A549 treated with ZK216348 at 1 μM for 4 hours (cell line): ENCODE measurements at places on chromosomes 2 and 18. TPM values are rescaled to one million over a fixed set of nuclear protein-coding genes. Genes with fewer than 3 reads are reported as not detected.

The ELAC1 gene
- total RNA-seq, result 3.7 to 5.8 TPM (median 4.5 TPM) in 5 replicates

The SCYGR8 gene
- not detected in 5 replicates for total RNA-seq

The MARCHF4 gene
- total RNA-seq, result 30.1 to 45.6 TPM (median 35.6 TPM) in 5 replicates

The DES gene
- total RNA-seq, result 0.18 to 0.51 TPM (median 0.40 TPM) in 3 of 5 replicates, not detected in the others

The BMP10 gene
- total RNA-seq, result not detected in 5 replicates

The RAPGEF4 gene
- total RNA-seq, result 0.20 to 0.27 TPM (median 0.25 TPM) in 4 of 5 replicates, not detected in the other

The SDC1 gene
- 128 to 234 TPM (median 196 TPM) in 5 replicates for total RNA-seq

The ZNF2 gene
- total RNA-seq, result 2.4 to 3.8 TPM (median 3.5 TPM) in 5 replicates

The GCG gene
- not detected in 5 replicates for total RNA-seq

The TBR1 gene
- not detected in 5 replicates for total RNA-seq

The C2orf92 gene
- 0.54 to 1.1 TPM (median 0.66 TPM) in 5 replicates for total RNA-seq

The SERPINB10 gene
- not detected in 5 replicates for total RNA-seq

The SPOPL gene
- 4.3 to 11.3 TPM (median 8.2 TPM) in 5 replicates for total RNA-seq

The TRMT61B gene
- 11.9 to 16.4 TPM (median 15.5 TPM) in 5 replicates for total RNA-seq

The SCYGR4 gene
- total RNA-seq, result not detected in 5 replicates

The TMEM200C gene
- total RNA-seq, result not detected in 5 replicates

The IL1B gene
- 0.22 to 0.33 TPM in 2 of 5 replicates, not detected in the others for total RNA-seq

The IL37 gene
- not detected in 5 replicates for total RNA-seq

The DNAH7 gene
- 0.59 to 1.4 TPM (median 1.2 TPM) in 5 replicates for total RNA-seq

The DCDC2C gene
- total RNA-seq, result 0.77 TPM in 1 of 5 replicates, not detected in the others

The CDK15 gene
- total RNA-seq, result not detected in 5 replicates

The SCTR gene
- not detected in 5 replicates for total RNA-seq

The TUBA4B gene
- 0.26 to 0.33 TPM (median 0.27 TPM) in 3 of 5 replicates, not detected in the others for total RNA-seq

The B4GALT6 gene
- total RNA-seq, result 4.6 to 8.2 TPM (median 6.2 TPM) in 5 replicates

The C2orf81 gene
- total RNA-seq, result 2.1 to 3.7 TPM (median 3.0 TPM) in 5 replicates

The DSG1 gene
- total RNA-seq, result not detected in 5 replicates

The ALKAL2 gene
- not detected in 5 replicates for total RNA-seq

The FLACC1 gene
- 0.34 to 0.57 TPM in 2 of 5 replicates, not detected in the others for total RNA-seq

The DNAH6 gene
- 0.01 to 0.44 TPM in 2 of 5 replicates, not detected in the others for total RNA-seq

The RAB6C gene
- total RNA-seq, result not detected in 5 replicates

The CD302 gene
- 1.5 to 2.5 TPM (median 2.2 TPM) in 5 replicates for total RNA-seq

The RASGRP3 gene
- 0.41 to 1.6 TPM (median 0.61 TPM) in 5 replicates for total RNA-seq

The CFAP65 gene
- total RNA-seq, result 0.11 to 0.23 TPM (median 0.18 TPM) in 5 replicates

The PAIP2B gene
- 0.16 to 0.36 TPM (median 0.34 TPM) in 5 replicates for total RNA-seq

The MFSD2B gene
- 0.15 to 0.63 TPM (median 0.41 TPM) in 5 replicates for total RNA-seq

The TMEM247 gene
- total RNA-seq, result not detected in 5 replicates

The CPS1 gene
- total RNA-seq, result 7.5 to 12.3 TPM (median 10.7 TPM) in 5 replicates

The PTGR3 gene
- 12.1 to 16.5 TPM (median 14.5 TPM) in 5 replicates for total RNA-seq

The ADGRF3 gene
- total RNA-seq, result 0.10 to 0.52 TPM in 2 of 5 replicates, not detected in the others

The SPAST gene
- total RNA-seq, result 12.4 to 16.0 TPM (median 15.6 TPM) in 5 replicates

The TPO gene
- total RNA-seq, result 0.13 to 0.29 TPM (median 0.13 TPM) in 3 of 5 replicates, not detected in the others

The SKOR2 gene
- not detected in 5 replicates for total RNA-seq

The CFC1 gene
- total RNA-seq, result not detected in 5 replicates
